ENCODE measurements at places on chromosomes 2 and 18.

DNA sequence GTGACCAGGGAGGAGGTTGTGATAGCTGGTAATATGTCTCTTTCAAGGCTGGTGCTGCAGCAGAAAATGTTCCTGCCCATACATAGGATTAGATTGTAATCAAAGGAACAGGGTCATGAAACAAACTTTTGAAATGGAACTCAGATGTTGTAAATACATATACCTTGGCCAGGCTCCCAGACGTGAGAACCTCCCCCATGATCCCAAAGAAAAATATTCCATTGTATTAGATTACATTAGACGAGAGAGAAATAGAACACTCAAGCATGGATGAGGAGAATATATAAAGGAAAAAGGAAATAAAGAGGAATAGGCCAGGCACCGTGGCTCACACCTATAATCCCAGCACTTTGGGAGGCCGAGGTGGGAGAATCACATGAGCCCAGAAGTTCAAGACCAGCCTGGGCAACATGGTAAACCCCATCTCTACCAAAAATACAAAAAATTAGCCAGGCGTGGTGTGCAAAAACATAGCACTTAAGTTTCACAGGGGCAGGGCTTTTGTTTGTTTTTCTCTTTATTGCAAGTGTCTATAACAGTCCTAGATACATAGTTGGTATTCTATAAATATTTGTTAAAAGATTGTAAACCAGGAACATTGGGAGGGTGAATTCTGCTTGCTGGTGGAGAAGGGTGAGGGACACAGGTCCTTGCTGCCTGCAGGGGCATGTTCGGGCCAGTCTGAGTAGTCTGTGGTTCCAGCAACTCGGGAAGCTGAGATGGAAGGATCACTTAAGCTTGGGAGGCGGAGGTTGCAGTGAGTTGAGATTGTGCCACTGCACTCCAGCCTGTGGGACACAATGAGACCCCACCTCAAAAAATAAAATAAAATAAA, 52.8 kb downstream of the RPL37A start:
- no peak overlapping the region for H3K4me3 ChIP-seq
- H3K36me3 ChIP-seq, result no peaks in the 10 kb centered on the region
- H3K27me3 ChIP-seq, result no peaks in the 10 kb centered on the region

DNA sequence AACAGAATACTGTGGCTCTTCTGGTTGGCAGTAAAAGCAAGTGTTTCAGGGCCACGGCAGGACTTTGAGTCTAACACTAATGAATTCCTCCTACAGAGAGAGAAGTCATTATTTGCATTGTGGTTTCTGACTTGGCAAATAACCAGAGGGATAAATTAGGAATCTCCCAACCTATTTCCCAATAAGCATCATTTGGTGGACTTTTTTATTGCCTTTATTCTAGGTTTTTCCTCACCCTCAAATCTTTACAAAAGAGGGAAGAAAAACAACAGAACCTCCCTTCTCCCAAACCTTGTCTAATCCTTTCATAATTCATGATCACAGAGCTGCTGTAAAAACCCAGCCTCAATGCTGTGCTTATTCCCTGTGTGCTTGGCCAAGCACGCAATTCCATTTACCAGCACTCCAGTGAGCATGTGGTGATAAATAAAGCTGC, 179.7 kb downstream of the AGPS start:
- H3K4me1 ChIP-seq, result no peaks in the 10 kb centered on the region
- no peak overlapping the region for H3K27ac ChIP-seq
- no peak for DNase-seq
- H3K27me3 ChIP-seq, result no peaks in the 10 kb centered on the region
- H3K36me3 ChIP-seq, result no peaks in the 10 kb centered on the region
- no peak overlapping the region for H3K4me3 ChIP-seq

- H3K4me3 ChIP-seq, result no peak overlapping the region
- H3K27ac ChIP-seq, result no peak overlapping the region
- H3K4me1 ChIP-seq, result peaks cover 7% of the 10 kb centered on the region
- no peaks in the 10 kb centered on the region for H3K27me3 ChIP-seq
- no peak for DNase-seq
Observed at GRCh38 chr2:46146866-46147502, 150.2 kb upstream of the EPAS1 start.

DNA sequence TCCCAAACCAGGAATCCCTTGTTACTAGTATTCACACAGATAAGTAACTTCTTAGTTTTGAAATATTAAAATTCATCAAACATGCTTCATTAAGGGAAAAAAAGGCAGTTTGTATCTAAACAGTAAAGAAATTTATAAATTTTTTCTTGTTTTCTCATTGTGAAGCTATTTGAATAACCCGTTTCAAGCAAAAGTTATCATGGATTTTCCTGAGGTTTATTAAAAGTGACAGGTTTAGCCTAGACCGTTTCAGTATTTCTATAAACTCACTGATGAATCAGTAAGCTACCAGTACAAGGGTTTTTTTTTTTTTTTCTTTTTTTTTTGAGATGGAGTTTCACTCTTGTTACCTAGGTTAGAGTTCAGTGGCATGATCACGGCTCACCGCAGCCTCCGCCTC, 20.0 kb downstream of the ZNF532 start:
- H3K4me3 ChIP-seq, result no peak overlapping the region
- H3K4me1 ChIP-seq, result no peaks in the 10 kb centered on the region
- no peaks in the 10 kb centered on the region for H3K27me3 ChIP-seq
- no peak overlapping the region for H3K27ac ChIP-seq
- DNase-seq, result no peak
- H3K36me3 ChIP-seq, result peaks cover 19% of the 10 kb centered on the region

DNA sequence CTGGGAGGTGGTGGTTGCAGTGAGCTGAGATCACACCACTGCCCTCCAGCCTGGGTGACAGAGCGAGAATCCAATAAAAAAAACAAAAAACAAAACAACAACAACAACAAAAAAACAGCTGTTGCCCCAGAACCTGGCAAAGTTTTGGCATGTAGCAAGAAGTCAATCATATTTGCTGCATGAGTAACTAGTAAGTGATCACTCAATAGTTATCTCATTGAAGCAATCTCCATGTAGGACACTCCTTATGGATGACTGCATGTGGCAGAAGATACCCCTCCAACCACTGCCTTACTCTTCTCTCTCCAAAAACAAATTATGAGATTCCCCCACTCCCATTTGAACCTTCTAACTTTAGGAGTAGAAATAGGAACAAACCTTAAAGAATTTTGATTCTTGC, 113.7 kb downstream of the TTC27 start:
- no peak for DNase-seq
- no peak overlapping the region for H3K27ac ChIP-seq
- H3K36me3 ChIP-seq, result no peaks in the 10 kb centered on the region
- no peaks in the 10 kb centered on the region for H3K4me1 ChIP-seq

DNA sequence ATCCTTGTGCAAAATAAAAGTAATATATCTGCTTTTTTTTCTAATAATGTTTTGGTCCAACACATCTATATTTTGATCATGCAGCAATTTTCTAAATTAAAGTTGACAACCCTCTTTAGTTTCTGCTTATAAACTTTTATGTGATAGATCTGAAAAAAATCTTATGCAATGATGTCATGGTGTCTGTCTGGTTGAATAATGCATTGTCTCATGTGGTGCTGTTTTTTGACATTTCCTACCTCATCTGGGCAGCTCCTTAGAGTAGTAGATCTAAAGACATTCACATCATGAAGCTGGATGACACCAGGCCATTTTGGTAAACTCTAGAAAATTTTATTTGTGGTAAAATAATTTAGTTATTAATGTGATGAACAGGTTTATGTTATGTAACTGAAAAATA, 106.8 kb upstream of the FN1 start:
- DNase-seq, result no peak
- no peak overlapping the region for H3K4me3 ChIP-seq
- H3K4me1 ChIP-seq, result no peaks in the 10 kb centered on the region
- no peak overlapping the region for H3K27ac ChIP-seq
- no peaks in the 10 kb centered on the region for H3K27me3 ChIP-seq
- H3K36me3 ChIP-seq, result no peaks in the 10 kb centered on the region

DNA sequence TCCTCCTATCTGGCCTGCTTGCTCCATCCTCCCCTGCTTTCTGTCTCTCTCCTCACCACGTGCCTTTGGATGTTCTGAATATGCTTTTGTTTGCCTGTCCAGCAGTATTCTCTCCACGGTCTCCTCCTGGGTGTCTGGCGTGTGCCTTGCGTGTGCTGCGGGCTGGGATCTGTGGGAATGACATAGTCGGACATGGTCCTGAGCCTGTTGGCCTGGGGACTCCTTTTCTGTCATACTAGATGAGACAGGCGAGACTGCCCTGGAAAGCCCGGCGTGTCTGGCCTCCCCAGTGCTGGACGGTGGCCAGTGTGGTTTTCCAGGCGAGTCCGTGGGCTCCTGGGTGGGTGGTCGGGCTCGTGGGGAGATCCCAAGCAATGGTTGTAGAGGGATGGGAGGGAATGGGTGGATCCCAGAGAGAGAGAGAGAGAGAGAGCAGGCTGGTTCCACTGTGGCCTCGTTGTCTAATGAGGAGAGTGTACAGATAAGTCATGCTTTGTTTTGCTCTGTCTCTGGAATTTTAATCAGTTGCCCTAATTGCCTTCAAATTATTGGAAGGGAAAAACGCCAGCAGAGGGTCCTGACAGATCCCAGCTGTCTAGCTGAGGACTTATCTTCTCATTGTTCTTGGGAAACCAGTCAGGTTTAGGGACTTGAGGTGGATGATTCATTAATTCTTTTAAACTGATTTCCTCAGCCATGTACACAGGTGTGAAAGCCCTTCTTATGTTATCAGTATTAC, 58.3 kb downstream of the HPCAL1 start:
- H3K27ac ChIP-seq, result no peak overlapping the region
- H3K36me3 ChIP-seq, result no peaks in the 10 kb centered on the region
- H3K4me1 ChIP-seq, result no peaks in the 10 kb centered on the region
- no peaks in the 10 kb centered on the region for H3K27me3 ChIP-seq
- H3K4me3 ChIP-seq, result no peak overlapping the region
- no peak for DNase-seq

DNA sequence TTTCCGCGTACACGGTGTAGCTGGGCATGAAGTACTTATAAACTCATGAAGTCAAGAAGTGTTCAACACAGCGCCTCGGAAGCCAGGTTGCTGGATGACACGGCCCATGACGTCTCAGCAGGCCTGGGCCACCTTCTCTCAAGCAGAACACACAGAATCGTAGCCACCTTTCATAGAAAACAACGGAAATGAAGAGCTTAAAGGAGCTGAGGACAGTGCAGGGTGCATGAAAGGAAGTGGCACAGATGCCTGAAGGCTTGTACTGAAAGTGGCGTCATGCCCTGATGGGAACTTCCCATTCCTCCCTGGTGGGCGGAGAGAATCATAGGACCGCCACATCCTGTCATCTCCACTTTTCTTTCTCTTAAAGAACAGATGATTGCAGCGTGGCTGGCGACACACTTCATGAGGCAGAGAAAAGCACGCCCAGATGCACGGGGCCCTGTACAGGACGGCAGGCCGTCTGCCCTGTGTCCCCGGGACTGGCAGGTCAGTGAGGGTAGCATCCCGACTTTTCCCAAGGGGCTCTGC, 31.1 kb downstream of the HDAC4 start:
- H3K4me1 ChIP-seq, result no peaks in the 10 kb centered on the region
- H3K27ac ChIP-seq, result no peak overlapping the region
- no peak overlapping the region for H3K4me3 ChIP-seq
- H3K36me3 ChIP-seq, result no peaks in the 10 kb centered on the region
